A549 treated with ZK216348 at 1 μM for 4 hours (cell line): ENCODE measurements at places on chromosomes 5 and 9. TPM values are rescaled to one million over a fixed set of nuclear protein-coding genes. Genes with fewer than 3 reads are reported as not detected.

SH3TC2 gene
- total RNA-seq: 0.23 to 1.3 TPM (median 0.72 TPM) in 5 replicates

ECPAS gene
- 35.1 to 49.7 TPM (median 41.1 TPM) in 5 replicates for total RNA-seq

FABP6 gene
- total RNA-seq: 0.45 to 1.6 TPM (median 1.1 TPM) in 5 replicates

OR2V2 gene
- total RNA-seq: not detected in 5 replicates

MARVELD2 gene
- 2.0 to 3.2 TPM (median 2.8 TPM) in 5 replicates for total RNA-seq

C9orf153 gene
- total RNA-seq: 0.14 to 0.46 TPM (median 0.35 TPM) in 4 of 5 replicates, not detected in the other

RICTOR gene
- total RNA-seq: 4.9 to 13.3 TPM (median 9.6 TPM) in 5 replicates

GPR21 gene
- not detected in 5 replicates for total RNA-seq

PAPPA gene
- total RNA-seq: 23.7 to 46.1 TPM (median 34.7 TPM) in 5 replicates

PDCD1LG2 gene
- total RNA-seq: 0.19 to 0.33 TPM (median 0.29 TPM) in 5 replicates

TAF11L5 gene
- total RNA-seq: not detected in 5 replicates

LOX gene
- total RNA-seq: 0.76 to 1.7 TPM (median 1.4 TPM) in 5 replicates

PCDHGB3 gene
- total RNA-seq: 0.12 to 0.29 TPM (median 0.27 TPM) in 5 replicates

DND1 gene
- total RNA-seq: 0.33 to 1.1 TPM (median 0.86 TPM) in 5 replicates

GGTA1 gene
- total RNA-seq: not detected in 5 replicates

GABRP gene
- not detected in 5 replicates for total RNA-seq

DDX4 gene
- not detected in 5 replicates for total RNA-seq
